ENCODE measurements at places on chromosomes 7 and 10.

DNA sequence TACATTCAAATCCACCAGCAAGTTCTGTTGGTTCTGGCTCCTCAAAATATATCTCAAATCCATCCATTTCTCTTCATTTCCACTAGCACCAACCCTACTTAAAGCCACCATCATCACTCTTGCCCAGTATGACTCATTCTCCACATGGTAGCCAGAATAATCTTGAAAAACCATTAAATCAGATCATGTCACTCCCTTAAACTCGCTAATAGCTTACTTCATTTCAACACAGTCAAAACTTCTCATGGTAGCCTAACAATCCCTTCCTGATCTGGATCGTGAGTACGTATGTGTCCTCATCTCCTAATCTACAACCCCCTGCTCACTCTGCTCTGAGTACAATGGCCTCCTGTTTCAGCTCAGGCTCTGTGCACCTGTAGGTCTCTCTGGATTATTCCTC is 8.7 kb downstream of the EPC1 start:
- no peak for DNase-seq

DNA sequence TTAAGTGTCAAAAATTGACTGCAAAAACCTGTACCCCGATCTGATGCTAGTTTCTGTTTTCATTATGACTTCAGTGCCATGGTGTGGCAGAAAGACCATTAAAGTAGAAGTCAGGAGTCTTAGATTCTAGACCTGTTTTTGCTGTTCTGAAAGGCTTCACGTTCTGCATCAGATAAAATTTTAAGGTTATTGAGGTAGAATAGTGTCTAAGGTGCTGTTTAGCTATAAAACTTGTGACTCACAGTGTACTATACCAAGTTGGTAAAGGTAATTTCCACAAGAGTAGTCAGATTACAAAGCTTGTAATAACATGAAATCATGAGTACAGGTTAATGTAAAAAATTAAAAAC is 38.6 kb downstream of the ZNRF2 start:
- DNase-seq = no peak

GRCh38 chr7:7416031-7416858 is 119.4 kb downstream of the COL28A1 start:
- DNase-seq = no peak

DNA sequence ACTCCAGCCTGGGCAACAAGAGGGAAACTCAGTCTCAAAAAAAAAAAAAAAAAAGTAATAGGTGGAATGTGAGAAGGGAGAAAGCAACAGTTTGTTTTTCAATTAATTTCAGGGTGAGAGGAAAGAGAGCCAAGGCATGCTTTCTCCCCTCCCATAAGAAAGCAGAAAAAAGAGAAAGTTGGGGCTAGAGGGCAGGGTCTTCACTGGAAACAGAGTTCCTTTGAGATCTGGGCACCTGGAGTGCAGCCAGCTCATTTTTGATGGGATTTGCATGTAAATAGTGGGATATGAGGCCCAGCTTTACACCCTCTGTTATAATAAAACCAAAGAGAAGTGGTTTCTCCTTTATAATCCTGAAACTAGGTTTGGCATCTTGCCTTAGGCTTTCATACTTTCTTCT is 13.8 kb upstream of the STOX1 start:
- no peak for DNase-seq

DNA sequence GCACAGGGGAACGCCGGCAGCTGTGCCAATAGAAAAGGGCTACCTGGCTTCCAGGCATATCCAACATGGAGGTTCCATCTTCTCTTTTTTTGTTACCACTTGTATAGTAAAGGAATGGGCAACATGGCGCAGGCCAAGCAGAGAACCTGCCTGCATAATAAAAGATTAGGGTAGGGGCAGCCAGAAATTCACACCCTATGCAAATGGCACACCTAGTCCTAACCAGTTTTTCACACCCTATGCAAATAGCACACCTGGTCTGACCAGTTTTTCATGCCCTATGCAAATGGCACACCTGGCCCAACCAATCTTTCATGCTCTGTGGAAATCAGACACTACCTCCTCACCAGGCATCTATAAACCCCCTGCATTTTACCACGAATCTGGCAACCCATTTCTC is 369.5 kb downstream of the IPMK start:
- no peak for DNase-seq

GRCh38 chr10:17084258-17084657 is 45.4 kb downstream of the CUBN start:
- no peak for DNase-seq

DNA sequence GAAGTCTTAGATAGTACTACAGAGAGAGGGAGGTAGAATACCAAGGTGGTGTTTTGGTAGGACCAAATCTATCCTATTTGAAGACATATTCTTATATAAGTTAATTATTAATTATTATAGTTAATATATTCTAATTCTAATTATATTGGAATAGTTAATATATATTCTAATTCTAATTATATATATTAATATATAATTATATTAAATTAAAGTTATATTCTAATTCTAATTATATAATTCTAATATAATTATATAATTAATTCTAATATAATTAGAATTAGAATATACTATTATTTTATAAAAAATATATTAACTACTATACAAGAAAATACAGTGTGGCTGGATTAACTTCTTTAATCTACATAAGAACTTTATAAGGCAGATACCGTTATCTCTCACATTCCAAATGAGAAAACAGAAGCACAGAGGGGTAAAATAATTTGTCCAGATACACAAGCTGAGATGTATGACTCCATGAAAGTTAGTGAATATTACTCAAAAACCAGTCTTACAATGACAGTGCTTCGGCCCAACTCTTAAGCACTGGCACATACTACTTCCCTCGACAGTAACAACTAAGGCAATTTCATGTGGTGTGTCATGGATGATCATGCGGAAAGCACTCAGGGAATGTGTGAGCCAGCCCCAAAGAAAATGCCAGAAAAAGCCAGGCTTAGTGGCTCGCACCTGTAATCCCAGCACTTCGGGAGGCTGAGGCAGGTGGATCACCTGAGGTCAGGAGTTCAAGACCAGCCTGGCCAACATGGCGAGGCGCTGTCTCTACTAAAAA is 42.6 kb downstream of the TYW1B start:
- DNase-seq = peak; percentile 8

- DNase-seq = no peak
Observed at GRCh38 chr7:151376218-151376902, 33.5 kb downstream of the WDR86 start.

- DNase-seq = no peak
Observed at GRCh38 chr7:132197772-132198171, 378.5 kb downstream of the PLXNA4 start.

- DNase-seq = no peak
Observed at GRCh38 chr7:124073310-124073645, 40.4 kb upstream of the TMEM229A start.

DNA sequence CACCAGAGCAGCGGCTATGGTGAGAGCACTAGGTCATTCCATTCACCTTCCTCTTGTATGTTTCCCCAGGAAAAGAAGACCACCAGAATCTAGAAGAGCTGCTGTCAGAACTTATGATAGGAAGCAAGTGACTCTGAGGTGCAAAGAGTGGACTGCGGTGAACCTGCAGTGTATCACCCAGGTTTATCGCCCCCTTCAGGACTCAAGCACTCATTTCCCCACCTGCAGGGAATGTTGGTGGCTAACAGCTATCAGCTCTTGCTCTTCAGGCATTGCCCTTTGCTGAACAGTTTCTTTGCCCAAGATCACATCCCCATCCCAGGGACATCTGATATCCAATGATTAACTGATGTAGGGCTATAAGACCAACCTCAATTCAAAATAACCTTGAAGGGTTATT is 66.3 kb upstream of the IL6 start:
- DNase-seq = no peak

DNA sequence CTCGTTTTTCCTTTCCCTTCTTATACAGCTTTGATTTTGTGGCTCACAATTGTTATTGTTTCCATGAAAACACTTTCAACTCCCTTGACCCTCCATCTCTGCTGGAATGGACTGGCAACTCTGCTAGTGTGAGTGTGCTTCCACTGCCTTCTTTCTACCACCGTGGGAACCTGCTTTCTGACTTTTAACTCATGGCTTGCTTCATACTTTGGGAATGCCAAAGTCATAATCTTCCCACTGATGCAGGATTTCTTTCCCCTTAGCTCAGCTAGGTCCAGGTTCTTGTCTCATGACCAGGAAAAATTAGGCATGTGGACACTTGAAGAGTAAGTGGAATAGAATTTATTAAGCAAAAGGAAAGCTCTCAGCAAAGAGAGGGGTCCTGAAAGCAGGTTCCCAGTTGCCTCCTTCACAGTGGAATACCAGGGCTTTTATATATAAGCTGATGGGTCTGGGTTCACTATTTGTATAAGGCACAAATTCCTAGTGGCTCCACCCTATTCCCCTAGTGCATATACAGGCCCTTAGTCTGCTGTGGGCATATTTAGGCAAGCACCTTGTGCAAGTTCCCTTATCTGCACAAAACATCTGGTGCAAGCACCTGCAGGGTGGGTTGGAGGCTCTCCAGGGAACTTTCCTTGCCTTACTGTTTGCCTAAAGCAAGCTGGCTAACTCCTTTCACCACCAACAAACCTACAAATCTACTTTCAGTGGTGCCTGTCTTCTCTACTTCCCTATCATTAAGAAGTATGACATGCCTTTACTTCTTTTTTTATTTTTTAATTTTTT is 119.5 kb downstream of the CFAP58 start:
- no peak for DNase-seq

DNA sequence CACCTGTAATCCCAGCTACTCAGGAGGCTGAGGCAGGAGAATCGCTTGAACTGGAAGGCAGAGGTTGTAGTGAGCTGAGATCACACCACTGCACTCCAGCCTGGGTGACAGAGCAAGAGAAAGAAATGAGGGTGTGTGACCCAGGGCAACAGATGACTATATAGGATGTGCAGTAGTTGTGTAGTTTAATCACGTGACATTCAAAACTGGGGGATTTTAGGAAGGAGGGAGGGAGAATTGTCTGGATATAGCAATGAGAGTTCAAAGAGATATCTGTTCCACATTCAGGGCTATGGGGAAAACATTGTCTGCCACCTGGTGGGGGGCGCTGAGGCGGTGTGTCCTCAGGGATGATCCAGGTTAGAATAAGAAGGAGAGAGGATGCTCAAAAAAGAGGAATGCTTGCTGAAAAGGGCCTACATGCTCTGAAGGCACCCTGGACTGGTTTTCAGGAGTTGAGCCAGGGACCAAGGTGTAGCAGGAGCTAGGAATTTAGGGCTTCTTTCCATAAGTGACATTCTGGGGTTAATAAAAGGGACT is 7.8 kb upstream of the ZYX start:
- no peak for DNase-seq

DNA sequence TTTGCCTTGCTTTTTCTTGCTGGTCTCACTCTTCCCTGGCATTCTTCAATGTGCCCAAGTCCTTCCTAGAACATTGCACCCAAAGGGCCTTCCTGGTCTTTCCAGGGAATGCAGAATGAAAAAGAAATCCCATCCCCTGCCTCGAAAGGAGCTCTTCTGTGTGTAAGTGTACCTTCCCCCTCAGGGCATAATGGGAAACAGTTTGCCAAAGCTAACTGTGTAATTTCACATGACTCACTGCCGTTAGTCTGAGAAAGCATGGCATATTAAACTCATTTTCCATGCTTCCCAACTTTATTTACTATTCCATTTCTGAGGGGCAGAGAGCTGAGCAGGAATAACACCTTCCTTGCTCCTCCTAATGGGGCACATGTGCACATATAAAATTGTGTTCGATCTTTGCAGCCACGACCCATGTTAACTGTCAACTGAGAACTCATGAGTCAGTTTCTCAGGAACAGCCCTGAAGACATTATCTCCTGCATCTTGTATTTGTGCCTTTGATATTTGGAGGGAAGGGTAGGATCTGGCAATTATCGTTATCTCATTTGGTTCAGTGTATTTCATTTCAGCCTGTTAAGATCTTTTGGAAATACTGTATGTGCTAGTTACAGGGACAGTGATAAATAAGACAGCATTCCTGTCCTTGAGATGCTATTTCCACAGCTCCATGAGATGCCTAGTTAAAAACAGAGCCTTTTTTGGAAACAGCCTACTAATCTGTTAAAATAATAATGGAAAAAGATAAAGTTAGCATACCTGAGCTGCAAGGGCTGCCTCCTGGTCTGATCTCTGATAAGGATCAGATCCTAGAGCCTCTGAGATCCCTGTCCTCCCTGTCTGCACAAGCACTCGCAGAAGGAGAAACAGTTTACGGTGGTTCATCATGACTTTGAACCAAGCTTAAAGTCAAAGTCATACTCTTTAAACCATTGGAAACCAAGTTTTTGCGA is 42.3 kb downstream of the IKZF1 start:
- DNase-seq = no peak

DNA sequence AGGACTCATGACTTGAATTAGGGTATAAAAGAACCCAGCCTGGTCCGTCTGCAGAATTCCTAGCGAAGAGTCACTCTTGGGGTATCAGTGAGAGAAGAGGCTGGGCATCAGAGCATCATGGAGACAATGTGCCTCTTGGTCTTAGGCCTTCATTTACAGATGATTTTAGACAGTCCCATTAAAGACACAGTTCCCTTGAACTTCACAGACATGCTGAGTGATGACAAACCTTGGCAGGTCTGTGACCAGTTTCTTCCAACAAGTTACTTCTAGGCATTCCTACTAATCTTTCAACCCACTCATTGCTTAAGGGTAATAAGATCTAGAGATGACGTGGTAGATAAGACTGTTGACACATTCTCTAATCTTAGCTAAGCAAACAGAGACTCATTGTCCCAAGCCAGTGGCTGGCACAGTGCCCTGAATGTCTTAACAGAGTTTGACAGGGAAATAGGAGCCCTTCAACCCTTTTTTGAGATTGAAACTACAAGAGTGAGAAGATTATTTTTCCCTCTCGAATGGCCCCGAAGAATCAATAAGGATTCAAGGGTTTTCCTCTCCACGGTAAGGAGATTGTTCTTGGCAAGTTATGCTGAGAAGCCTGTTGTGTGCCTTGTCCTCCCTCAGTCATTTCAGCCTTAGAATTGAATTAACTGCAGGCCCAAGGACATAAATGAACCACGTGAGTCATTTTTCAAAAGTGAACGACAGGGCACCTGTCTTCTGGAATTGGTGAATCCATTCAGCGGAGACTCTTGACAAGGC is 281.1 kb downstream of the CCDC3 start:
- peak; percentile 24 for DNase-seq

GRCh38 chr10:35126062-35126529 is 550 bp upstream of the CREM start:
- no peak for DNase-seq

GRCh38 chr10:127067542-127068194 is 128.7 kb downstream of the INSYN2A start:
- DNase-seq = no peak

- no peak for DNase-seq
Observed at GRCh38 chr7:98981701-98982100, 103.4 kb downstream of the TRRAP start.

- DNase-seq = no peak
Observed at GRCh38 chr7:90850066-90850465, 253.9 kb downstream of the CDK14 start.

DNA sequence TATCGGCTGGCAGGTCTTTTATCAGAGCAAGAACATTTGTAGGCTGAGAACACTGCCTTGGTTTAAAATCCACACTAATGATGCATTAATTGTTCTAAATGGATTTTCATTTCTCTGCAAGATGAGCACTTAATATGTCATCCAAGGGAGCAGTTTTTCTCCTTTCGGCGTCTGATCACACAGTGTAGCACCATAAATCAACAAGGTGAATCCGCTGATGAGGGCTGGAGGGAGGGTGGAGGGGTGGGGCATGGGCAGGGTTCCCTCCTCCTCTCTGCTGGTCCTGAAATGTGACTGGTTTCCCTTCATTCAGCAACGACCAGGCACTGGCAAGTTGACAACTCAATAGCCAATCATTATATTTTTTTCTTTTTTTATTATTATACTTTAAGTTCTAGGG is 45.6 kb downstream of the ADAM12 start:
- no peak for DNase-seq

- DNase-seq = no peak
Observed at GRCh38 chr7:1100834-1101562, 13.1 kb downstream of the GPER1 start.

- peak; percentile 50 for DNase-seq
Observed at GRCh38 chr10:63977329-63977923, 456.2 kb downstream of the REEP3 start.
